ENCODE measurements at places on chromosomes 12 and 14.
A peak's percentile ranks its signal among the peaks of the same experiment; 100 is the strongest.

DNA sequence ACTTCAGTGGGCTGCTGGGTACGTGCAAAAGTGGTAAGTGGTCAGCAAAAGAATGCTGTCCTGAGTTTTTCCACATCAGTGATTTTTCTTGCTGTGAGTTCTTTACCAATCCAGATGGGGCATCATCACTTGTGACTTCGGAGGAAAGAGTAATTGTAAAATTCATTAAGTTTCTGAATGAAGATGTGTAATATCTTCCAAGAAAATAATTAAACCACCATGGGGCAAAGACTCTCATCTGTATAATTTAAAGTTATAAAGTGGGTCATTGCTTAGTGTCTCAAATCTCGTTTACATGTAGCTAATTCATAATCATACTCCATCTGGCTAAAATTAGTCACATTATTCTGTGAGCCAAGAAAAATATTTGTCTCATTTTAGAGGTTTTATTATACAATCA lies 10.8 kb upstream of the MED6 start:
- DNase-seq, result no peak

GRCh38 chr14:95195031-95195430 lies 37.7 kb upstream of the DICER1 start:
- no peak for DNase-seq

DNA sequence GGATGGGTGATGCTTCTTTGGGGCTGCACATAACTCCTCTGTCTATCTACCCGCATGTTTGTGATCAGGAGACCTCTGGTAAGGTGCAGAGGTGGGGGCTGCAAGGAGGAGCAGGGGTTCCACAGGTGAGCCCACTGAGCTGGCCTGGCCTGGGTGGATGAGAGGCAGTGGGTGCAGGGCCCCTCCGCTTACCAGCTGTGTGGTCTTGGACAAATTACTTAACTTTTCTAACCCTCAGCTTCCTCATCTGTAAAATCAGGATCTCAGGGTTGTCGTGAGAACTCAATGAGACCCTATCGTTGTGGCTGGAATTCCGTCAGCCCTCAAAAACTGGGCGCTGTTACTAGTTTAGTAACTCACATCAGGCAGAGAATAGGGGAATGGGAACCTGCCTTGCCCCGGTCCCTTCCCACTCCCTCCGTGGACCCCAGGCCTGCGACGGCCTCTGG lies 7.5 kb downstream of the PTPN6 start:
- DNase-seq, result no peak

- no peak for DNase-seq
Measured at GRCh38 chr12:32205731-32206130, 99.1 kb downstream of the BICD1 start.

DNA sequence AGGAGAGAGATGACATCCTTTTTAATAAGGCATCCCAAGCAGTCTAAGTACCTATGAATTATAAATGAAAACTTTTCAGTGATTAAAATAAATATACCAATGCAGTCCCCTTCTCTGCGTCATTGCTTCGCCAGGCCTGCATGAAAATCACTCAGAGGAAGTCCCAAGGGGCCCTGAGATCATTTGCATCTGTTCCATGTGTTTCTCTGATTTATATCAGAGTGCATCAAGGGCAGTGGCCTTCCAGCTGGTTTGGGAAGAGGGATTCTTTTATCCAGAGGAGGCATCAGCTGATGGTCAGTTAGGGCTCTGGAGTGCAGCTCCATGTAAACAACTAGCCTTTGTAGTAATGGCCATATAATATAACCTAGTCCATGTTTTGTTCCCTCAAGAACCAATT lies 210.1 kb downstream of the RGS6 start:
- DNase-seq, result no peak

DNA sequence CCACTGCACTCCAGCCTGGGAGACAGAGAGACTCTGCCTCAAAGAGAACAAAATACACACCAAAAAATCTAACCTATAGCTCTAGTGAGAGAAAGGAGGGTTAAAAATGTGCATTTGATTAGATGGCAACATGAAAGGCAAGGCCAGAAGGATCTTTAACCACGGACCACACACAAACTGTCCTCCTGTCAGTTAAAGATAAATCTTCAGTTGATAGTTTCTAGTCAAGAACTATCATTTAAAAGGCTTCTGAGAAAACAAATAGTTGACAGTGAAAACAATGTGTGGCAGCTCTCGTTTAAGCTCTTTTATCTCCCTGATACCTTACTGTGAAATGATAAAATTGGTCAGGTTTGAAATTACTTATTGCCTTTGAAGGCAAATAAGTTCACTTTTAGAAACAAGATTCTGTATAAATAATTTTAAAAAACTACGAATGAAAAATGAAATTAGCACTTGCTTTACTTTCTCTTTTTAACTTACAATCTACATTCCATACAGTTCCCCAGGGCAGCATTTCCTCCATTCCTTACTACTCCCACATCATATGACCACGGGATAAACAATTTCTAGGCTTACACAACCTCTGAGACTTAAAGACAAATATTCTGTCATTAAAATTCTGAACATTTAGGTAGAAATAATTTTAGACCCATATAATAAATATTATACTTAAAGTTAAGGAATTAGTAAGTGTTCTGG lies 71.4 kb upstream of the GNPNAT1 start:
- DNase-seq, result no peak

DNA sequence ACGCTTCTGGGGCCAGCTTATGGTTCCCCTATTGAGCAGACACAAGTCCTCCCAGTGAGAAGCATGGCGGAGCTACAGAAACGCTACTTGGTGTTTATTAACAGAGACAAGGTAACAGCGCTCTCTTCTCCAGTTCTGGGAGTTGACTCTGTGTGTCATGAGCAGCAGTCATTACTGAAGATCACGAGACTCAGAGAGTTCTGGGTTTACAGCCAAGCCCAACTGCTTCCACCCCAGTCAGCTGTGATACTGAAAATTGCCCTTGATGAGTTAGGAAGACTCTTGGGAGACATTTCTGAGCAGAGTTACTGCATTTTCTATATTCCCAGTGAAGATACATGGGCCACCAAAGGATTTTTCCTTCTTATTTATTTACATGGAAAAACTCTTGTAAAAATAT lies 48.6 kb downstream of the CFAP251 start:
- DNase-seq, result peak; percentile 5

DNA sequence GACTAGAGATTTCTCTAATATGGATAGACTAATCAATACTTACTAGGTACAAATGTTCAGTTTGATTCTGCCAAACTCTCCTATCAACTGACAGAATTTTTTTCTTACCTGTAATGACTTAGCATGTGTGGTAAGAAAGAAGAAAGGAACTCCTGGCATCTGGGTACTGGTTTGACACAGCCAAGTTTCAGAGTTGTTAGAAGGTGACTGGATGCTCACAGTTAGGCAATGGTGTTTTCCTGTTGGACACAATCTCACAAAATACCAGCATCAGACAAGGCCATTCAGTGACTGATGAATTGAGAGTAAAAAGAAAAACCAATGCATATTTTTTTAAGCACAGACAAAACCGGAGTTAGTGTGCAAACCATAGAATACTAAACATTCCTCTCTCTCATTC lies 4.2 kb downstream of the MUCL1 start:
- no peak for DNase-seq

- no peak for DNase-seq
Measured at GRCh38 chr14:75242546-75243273, 35.9 kb upstream of the FOS start.

DNA sequence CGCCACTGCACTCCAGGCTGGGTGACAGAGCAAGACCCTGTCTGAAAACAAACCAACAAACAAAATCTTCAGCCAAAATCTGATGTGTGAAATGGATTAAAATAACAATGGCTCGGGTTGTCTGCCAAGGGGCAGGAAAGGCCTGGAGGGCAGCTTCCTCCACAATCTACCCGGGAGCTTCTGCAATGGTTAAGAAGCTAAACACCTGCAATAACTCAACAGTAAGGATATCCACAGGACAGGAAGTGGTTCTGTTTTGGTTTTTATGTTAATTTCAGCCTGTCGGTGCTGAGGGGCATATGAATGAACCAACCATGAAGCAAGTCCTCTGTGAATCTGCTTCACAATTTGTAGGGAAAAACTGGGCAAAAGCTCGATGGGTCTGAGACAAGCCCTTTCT lies 34.4 kb downstream of the RAD52 start:
- no peak for DNase-seq

DNA sequence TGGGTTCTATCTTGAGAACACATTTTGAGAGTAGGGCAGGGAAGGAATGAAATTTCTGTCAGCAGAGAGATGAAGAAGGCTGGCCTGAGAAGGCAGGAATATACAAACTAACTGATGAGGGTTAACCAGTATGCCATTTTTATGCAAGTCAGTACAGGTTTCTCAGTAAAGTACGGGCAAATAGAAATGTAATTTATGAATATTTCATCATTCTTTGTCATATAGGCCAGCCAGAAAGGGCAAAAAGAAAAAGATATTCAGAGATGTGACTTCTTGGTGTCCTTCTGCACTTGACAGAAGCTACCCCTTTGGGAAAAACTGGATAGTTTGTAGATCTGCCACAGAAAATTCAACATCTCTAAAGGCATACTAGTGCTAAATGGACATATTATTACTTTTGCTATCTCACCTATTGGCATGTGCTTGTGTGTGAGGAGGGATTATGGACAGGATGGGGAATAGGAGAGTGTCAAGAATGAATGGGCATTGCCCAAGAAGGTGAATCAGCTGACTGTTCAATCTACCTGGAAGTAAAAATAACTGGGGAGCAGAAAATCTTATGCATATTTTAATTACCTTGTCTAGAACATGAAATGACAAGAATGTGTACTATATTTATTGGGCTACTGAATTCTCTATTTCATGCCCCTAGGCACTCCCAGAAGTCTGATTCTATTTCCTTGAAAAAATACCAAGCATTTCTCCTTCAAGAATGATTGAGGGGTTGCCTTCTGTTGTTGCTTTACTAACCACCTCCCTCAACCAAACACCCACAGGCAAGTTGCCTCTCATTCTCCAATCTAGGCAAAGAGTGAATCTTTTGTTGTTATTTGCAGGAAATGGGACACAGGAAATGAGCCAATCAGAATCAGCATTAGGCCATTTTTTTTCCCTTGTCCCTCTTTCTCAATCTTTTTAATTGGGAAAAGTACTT lies 175.1 kb upstream of the SLC38A2 start:
- DNase-seq, result no peak

- no peak for DNase-seq
Measured at GRCh38 chr12:55516391-55516790, 24.2 kb downstream of the OR6C68 start.

All from GM13977 (cell line).